Activated CD4-positive, alpha-beta T cell treated with anti-CD3 and anti-CD28 coated beads for 36 hours (primary cell): ENCODE measurements at places on chromosomes 13 and 19. TPM values are rescaled to one million over a fixed set of nuclear protein-coding genes. Genes with fewer than 3 reads are reported as not detected.

GRCh38 chr13:27273658-27274425 is 3.2 kb downstream of the RASL11A start:
- H3K4me3 ChIP-seq = no peak overlapping the region
- H3K36me3 ChIP-seq = no peaks in the 10 kb centered on the region
- peaks cover 9% of the 10 kb centered on the region for H3K4me1 ChIP-seq

DNA sequence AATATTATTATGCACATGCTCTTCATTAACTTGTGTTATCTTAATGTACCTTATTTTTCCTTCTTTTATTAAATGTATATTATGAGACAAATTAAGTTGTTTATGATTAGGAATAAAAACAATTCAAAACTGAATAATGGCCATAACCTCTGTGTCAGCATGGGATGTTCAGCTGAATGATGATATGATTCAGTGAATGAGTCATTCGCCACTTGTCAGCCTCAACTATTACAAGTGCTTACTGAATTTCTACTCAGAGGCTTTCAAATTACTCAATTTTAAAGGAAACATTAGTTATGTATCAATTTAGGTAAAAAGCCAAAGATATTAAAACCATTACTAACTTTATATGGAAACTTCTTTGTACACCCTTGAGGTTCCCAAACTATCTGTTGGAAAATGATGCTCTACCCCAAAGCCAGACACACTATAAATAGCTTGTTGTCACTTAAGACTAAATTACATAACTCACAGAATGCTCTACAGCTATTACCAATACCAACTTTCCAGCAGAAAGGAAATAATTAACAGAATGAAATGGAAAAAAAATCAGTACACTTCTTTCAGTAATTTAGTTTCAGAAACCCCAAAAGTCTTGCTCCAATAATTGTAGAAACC is 14.4 kb downstream of the LIG4 start:
- H3K36me3 ChIP-seq = no peaks in the 10 kb centered on the region
- H3K27ac ChIP-seq = no peak overlapping the region
- H3K4me3 ChIP-seq = no peak overlapping the region
- DNase-seq = peak; percentile 10

- DNase-seq = no peak
- peaks cover 3% of the 10 kb centered on the region for H3K27me3 ChIP-seq
- H3K27ac ChIP-seq = no peak overlapping the region
- no peaks in the 10 kb centered on the region for H3K4me1 ChIP-seq
Measured at GRCh38 chr19:13003081-13003480, 7.8 kb downstream of the NFIX start.

- H3K4me3 ChIP-seq = no peak overlapping the region
- no peaks in the 10 kb centered on the region for H3K27me3 ChIP-seq
- H3K27ac ChIP-seq = no peak overlapping the region
- no peaks in the 10 kb centered on the region for H3K36me3 ChIP-seq
- no peak for DNase-seq
Measured at GRCh38 chr13:35618565-35619083, 142.1 kb upstream of the MAB21L1 start.

GRCh38 chr13:45276913-45277312 is 64.1 kb downstream of the TPT1 start:
- H3K27ac ChIP-seq = no peak overlapping the region
- H3K4me3 ChIP-seq = no peak overlapping the region
- H3K27me3 ChIP-seq = no peaks in the 10 kb centered on the region
- DNase-seq = no peak

DNA sequence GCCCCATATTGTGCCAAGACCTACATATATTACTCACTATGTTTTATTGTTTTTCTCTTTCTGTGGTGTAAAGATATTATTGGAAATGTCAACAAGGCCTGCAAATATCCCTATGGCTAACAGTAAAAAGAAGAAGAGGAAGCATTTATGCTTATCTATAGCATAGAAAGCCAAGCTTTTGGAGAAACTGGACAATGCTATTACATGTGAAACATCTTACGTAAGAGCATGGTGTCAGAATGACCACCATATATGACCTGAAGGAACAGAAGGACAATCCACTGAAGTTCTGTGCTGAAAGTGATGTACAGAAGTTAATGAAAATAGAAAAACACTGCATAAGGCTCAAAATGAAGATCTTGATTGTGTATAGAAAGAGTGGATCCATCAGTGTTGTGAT is 145.2 kb downstream of the KCTD12 start:
- no peak overlapping the region for H3K4me3 ChIP-seq
- H3K36me3 ChIP-seq = no peaks in the 10 kb centered on the region
- H3K4me1 ChIP-seq = no peaks in the 10 kb centered on the region

- peaks cover 3% of the 10 kb centered on the region for H3K4me1 ChIP-seq
- peak; percentile 60 for DNase-seq
- H3K4me3 ChIP-seq = peak within 1 kb of the TSS; percentile 64
- no peaks in the 10 kb centered on the region for H3K36me3 ChIP-seq
Measured at GRCh38 chr19:11261971-11262839, at the start of gene DOCK6. DOCK6 (minus strand) TSS chr19:11262524; CDS start chr19:11262440, 84 bp downstream.

DNA sequence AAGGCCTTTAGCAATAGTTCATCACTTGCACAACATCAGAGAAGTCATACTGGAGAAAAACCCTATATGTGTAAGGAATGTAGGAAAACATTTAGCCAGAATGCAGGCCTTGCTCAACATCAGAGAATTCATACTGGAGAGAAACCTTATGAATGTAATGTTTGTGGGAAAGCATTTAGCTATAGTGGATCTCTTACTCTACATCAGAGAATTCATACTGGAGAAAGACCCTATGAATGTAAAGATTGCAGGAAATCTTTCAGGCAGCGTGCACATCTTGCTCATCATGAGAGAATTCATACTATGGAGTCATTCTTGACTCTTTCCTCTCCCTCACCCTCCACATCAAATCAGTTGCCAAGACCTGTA is 19.8 kb downstream of the ZNF583 start:
- no peaks in the 10 kb centered on the region for H3K4me1 ChIP-seq
- H3K36me3 ChIP-seq = peaks cover 74% of the 10 kb centered on the region
- no peaks in the 10 kb centered on the region for H3K27me3 ChIP-seq
- no peak overlapping the region for H3K27ac ChIP-seq
- no peak for DNase-seq
- no peak overlapping the region for H3K4me3 ChIP-seq

GRCh38 chr13:96089749-96090239 is at the start of gene HS6ST3:
HS6ST3 (plus strand) TSS chr13:96090107.
- H3K36me3 ChIP-seq = no peaks in the 10 kb centered on the region
- H3K27ac ChIP-seq = no peak within 1 kb of the TSS
- H3K27me3 ChIP-seq = peaks cover 51% of the 10 kb centered on the region
- DNase-seq = peak; percentile 13
- peak within 1 kb of the TSS; percentile 18 for H3K4me3 ChIP-seq

DNA sequence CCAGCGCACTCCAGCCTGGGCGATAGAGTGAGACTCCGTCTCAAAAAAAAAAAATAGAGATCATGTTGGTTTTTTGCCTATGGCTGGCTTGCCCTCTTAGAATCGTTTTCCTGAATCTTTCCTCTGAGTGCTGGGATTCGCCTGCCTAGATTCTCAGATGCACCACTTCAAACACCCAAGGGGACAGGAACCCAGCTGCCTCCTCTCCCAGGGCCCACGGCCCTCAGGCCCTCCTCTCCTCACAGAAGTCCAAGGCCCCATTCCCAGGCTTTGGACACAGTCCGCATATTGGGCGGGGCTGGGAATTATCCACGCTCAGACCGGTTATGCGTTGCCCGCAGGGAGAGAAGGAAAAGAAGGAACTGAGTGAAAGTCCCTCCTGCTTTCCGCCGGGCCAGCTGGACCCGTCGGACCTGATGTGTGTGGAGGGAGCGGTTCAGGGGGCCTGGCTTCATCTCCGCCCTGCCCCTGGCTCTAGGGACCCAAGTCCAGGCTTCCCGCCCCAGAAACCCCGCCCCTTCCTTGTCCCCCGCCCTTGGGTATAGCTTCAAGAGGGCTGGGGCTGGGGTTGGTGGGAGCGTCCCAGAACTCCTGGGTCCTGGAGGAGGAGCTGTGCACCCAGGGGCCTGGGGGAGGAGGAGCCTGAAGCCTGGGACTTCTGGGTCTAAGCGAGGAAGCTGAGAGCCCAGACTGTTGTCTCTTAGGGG is 5.8 kb downstream of the PPFIA3 start:
- H3K4me3 ChIP-seq = no peak overlapping the region
- H3K27me3 ChIP-seq = peaks cover 8% of the 10 kb centered on the region
- no peak overlapping the region for H3K27ac ChIP-seq
- no peaks in the 10 kb centered on the region for H3K36me3 ChIP-seq

GRCh38 chr19:47699360-47699917 is 13.8 kb upstream of the EHD2 start:
- H3K36me3 ChIP-seq = peaks cover 14% of the 10 kb centered on the region
- no peak overlapping the region for H3K4me3 ChIP-seq
- H3K27ac ChIP-seq = no peak overlapping the region
- no peaks in the 10 kb centered on the region for H3K4me1 ChIP-seq

DNA sequence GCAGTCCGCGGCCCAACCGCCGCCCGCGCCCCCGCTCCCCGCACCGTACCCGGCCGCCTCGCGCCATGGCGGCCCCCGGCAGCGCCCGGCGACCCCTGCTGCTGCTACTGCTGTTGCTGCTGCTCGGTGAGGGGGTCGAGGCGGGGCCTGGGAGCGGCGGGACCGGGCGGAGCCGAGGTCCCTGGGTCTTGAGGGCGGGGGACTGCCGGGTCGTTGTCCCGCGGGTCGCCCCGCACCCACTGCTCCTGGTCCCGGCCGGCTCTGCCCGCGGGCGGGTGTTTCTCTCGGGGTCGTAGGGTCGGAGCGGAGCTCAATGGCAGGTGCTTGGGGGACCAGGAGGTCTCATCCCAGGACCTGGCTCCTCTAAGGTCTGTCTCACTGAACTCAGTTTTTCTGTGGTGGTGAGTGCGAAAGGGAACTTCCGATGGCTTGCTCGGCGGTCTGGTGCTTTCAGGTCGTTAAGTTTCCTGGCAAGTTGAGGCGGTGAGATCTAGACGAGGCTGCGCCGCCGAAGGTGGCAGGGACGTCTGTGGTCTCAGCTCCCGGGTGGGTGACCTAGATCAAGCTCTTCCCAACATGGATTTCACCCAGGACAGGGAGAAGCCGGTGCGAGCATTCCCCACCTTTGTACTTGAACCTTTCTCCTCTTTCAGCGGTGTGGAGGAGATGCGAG is 467 bp downstream of the LAMP1 start:
- H3K27ac ChIP-seq = peak overlapping the region; percentile 86
- H3K4me3 ChIP-seq = peak overlapping the region; percentile 89
- H3K4me1 ChIP-seq = peaks cover 25% of the 10 kb centered on the region
- peak; percentile 68 for DNase-seq

DNA sequence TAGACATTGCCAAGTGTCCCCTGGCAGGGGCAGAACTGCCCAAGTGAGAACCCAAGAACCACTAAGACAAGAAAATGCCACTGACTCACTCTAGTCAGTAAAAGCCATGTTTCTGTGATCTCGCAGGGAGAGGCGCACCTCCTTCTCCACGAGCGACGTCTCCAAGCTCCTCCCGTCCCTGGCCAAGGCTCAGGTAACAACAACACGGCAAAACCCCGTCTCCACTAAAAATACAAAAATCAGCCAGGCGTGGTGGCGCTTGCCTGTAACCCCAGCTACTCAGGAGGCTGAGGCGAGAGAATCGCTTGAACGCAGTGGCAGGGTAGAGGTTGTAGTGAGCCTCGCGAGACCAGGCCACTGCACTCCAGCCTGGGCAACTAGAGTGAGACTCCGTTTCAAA is 17.5 kb upstream of the USE1 start:
- no peak for DNase-seq
- no peak overlapping the region for H3K4me3 ChIP-seq
- peaks cover 41% of the 10 kb centered on the region for H3K36me3 ChIP-seq
- H3K27ac ChIP-seq = no peak overlapping the region

- peaks cover 26% of the 10 kb centered on the region for H3K4me1 ChIP-seq
- no peaks in the 10 kb centered on the region for H3K36me3 ChIP-seq
- H3K27ac ChIP-seq = no peak overlapping the region
Measured at GRCh38 chr13:44564936-44565335, 11.2 kb downstream of the TSC22D1 start.

GRCh38 chr13:46992383-46992952 is 95.6 kb upstream of the HTR2A start:
- no peaks in the 10 kb centered on the region for H3K36me3 ChIP-seq
- peaks cover 8% of the 10 kb centered on the region for H3K27me3 ChIP-seq
- H3K4me1 ChIP-seq = no peaks in the 10 kb centered on the region
- H3K27ac ChIP-seq = no peak overlapping the region
- DNase-seq = peak; percentile 10

- no peak overlapping the region for H3K27ac ChIP-seq
- H3K4me1 ChIP-seq = no peaks in the 10 kb centered on the region
- H3K27me3 ChIP-seq = peaks cover 10% of the 10 kb centered on the region
- DNase-seq = peak; percentile 67
- no peak overlapping the region for H3K4me3 ChIP-seq
Measured at GRCh38 chr19:41821003-41821735, 23.3 kb downstream of the LYPD4 start.

DNA sequence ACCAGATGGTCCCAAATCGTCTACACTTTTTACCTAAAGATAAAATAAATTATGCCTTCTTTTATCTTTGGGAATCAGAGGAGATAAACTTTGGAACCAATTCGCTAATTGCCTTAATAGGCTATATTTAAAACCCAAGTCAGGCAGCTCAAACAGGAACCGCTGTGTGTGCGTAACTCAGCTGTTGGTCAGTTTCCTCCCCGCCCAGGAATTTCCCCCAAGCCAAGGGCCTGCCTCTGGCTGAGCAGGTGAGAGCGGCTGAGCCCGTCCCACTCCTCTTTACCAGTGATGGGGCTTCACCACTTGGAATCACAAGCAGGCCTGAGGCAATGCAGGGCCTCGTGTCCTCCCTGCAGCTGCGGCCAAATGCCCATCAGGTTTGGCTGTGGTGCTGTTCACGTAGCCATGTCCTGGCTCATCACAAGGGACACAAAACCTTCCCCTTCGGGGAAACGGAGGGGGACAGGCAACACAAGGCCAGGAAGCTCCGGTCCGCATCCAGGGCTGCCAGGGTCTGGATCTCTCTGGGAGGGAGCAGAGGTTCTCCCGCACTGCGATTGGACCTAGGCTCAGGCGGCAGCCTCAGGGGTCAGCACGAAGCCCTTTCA is 503 bp upstream of the SLC7A9 start:
- H3K27me3 ChIP-seq = no peaks in the 10 kb centered on the region
- H3K36me3 ChIP-seq = no peaks in the 10 kb centered on the region
- no peak for DNase-seq
- H3K27ac ChIP-seq = no peak overlapping the region

GRCh38 chr13:23674795-23675640 is 104.8 kb downstream of the TNFRSF19 start:
- no peak overlapping the region for H3K27ac ChIP-seq
- H3K4me1 ChIP-seq = peaks cover 21% of the 10 kb centered on the region
- DNase-seq = peak; percentile 43
- H3K27me3 ChIP-seq = peaks cover 4% of the 10 kb centered on the region

- H3K27ac ChIP-seq = no peak overlapping the region
- no peaks in the 10 kb centered on the region for H3K27me3 ChIP-seq
- no peaks in the 10 kb centered on the region for H3K4me1 ChIP-seq
Measured at GRCh38 chr19:57466489-57466888, 9.5 kb upstream of the VN1R1 start.

The GRK1 gene
- 0.21 TPM for total RNA-seq

The ZNF69 gene
- total RNA-seq = 2.5 TPM

The NCR1 gene
- total RNA-seq = not detected

The ZNF480 gene
- 5.0 TPM for total RNA-seq

The EID2 gene
- 9.0 TPM for total RNA-seq

The SERTAD1 gene
- total RNA-seq = 10.0 TPM
